ENCODE measurements at places on chromosomes 3 and 15.

DNA sequence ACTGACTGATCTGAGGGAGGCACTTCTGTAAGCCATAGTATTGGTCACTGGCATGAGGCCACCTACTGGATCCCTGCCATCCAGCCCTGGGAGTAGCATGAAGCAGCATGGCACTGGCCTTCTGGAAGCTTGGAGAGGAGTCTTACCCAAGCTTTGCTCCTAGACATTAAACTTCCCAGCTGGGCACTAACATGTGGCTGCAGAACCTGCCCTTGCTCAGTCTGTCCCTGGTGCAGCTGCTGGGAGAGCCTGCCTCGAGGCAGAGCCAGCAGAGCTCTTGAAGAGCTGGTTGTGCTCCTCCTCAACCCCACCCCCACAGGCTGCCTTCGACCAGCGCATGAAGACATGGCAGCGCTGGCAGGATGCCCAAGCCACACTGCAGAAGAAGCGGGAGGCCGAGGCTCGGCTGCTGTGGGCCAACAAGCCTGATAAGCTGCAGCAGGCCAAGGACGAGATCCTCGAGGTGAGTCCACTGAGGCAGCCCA, 17.1 kb upstream of the SNX22 start:
- no peak for DNase-seq

DNA sequence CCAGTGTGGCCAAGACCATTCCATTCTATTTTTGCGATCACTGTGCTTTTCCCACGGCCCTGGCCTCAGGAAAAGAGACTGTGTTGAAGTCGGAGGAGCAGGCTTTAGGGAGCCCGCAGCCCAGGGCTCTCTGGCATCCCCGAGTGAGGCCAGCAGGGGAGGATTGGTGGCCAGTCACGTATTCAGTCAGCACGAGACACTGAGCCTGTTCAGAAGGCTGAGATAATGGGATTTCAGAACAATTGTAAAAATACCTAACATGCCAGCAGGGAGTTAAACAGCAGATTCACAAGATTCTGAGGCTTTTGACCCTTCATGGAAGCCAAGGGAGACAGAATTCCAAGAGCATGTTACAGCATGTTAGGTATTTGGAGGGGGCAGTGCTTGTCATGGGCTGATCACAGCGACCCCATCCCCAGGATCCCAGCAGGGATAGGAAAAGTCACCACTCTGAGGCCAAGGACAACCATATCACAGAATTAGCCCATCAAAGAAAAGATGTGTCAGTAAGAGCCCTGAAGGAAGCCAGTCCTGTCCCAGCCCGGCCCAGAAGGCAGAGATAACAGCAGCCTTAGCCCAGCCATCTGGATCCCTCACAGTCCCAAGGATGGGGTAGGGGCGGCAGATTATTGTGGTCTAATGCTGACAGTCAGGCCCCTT, 40.6 kb downstream of the AMOTL2 start:
- peak; percentile 52 for DNase-seq

GRCh38 chr15:73826711-73827251, 46.6 kb upstream of the TBC1D21 start:
- no peak for DNase-seq

DNA sequence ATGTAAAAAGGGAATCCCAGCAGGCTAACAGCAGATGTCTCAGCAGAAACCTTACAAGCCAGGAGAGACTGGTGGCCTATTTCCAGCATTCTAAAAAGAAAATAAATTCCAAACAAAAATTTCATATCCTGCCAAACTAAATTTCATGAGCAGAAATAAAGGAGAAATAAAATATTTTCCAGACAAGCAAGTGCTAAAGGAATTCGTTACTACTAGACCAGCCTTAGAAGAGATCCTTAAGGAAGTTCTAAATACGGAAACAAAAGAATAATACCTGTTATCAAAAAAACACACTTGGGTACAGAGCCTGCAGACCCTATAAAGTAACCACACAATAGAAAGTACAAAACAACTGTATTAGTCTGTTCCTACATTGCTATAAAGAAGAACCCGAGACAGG, 41.4 kb downstream of the HDGFL3 start:
- no peak for DNase-seq

- no peak for DNase-seq
These were observed 355.0 kb downstream of the RBMS3 start for GRCh38 chr3:29635888-29636287.

All from SJCRH30 (cell line).